Skeletal muscle cell (primary cell): ENCODE measurements at places on chromosomes 3 and 15.

GRCh38 chr3:146888176-146888575, 283.0 kb upstream of the PLSCR5 start:
- no peak for DNase-seq

DNA sequence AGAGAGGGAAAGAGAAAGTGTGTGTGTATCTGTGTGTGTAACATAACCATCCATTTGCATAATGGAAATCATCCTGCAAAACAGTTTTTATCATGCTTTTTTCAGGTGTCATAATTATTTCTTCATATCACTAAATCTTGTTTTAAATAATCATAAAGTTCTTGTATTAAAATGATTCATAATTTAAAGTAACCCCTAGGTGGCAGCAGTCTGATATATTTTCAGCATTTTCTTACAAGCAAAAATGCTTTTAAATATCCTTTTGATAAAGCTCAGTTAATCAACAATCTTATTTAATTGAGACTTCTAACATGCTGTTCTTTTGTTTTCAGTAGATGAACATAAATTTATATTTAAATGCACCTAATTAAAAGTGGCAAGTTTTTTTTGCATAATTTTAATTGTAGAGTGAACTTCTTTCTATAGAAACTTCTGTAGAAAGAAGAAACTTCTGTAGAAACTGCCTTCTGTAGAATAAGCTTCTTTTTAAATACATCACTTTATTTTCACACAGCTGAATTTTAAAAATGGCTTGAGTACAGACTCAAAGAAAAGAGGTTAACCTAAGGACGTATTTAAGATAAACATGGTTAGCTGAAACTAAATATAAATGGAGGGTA, 72.5 kb downstream of the OPA1 start:
- DNase-seq = peak; percentile 8

GRCh38 chr3:121482660-121483059, 63.1 kb downstream of the POLQ start:
- peak; percentile 49 for DNase-seq

DNA sequence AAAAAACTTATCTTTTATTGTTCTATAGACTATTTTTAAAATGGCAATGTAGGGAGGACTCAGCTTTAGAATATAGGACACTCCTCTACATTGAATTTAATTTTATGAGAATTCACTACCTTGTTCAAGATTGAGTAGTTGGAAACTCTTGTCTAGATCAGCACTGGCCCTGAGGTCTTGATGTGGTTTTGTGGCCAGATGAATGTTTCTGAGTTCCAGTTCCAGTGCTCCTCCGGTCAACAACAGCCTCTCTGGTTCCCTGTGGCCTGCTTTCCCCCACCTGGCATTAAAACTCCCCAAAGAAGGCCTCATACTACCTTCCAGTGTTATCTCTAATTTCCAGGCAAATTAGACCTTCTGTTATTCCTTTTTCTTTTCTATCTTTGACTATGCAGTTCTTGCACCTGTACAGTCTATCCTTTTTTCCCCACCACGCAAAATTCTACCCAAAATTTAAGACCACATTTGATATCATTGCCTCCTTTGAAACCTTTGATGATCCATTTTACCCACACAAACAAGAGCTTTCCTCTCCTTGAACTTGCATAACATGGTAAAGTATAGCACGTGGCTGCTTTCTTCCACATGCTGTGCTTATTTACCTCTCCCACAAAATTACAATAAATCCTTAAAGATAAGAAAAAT, 9.6 kb upstream of the ANP32A start:
- DNase-seq = no peak

- DNase-seq = no peak
These were observed 66.4 kb upstream of the NR2E3 start for GRCh38 chr15:71743861-71744382.

DNA sequence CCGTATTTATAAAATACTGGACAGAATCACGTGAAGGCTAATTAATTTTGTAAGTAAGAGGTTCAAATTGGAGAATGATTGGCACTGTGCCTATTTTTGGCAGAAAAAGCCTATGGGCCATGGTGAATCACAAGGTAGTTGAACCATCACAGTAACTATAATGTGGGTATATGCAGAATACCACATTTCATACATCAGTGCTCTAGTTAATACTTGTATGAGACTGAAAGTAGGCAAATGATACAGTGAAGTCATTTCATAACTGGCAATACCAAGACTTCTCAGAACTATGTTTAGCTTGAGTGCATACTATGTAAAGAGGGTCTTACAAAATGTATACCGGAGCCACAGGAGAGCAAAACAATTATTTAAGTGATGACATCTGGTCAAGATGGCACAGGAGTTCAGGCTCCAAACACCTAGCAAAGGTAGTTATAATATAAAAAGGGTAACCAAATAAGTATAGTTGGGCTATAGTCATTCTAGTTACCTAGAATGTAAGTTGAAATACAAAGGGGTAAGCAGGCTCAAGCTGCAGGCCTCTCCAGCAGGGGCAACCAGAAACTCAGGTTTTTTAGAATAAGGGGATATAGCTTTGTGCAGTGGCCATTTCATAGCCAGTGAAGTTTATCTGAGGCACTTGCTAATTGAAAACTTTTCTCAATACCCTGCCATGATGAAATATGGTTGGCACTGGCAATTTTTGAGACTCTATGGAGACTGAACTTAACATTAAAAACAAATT, 19.1 kb downstream of the GPR160 start:
- DNase-seq = no peak

GRCh38 chr15:60790641-60791040, 311.7 kb upstream of the ICE2 start:
- DNase-seq = no peak

- DNase-seq = no peak
These were observed 10.0 kb downstream of the NT5DC2 start for GRCh38 chr3:52523386-52524257.

DNA sequence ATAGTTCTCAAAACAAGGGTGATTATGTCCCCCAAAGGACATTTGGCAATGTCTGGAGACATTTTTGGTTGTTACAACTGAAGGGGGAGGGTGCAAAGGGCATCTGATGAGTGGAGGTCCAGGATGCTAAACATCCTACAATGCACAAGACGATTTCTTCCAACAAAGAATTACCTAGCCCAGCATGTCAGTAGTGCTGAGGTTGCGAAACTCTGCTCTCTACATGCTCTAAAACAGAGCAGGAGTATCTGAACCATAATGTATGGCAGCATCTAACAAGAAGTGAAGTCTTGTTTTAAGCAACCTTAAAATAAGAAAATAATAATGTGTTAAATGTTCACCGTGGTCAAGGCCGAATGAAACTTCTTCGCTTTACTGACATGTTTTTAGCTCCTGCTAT, 7.0 kb downstream of the GYG1 start:
- no peak for DNase-seq

DNA sequence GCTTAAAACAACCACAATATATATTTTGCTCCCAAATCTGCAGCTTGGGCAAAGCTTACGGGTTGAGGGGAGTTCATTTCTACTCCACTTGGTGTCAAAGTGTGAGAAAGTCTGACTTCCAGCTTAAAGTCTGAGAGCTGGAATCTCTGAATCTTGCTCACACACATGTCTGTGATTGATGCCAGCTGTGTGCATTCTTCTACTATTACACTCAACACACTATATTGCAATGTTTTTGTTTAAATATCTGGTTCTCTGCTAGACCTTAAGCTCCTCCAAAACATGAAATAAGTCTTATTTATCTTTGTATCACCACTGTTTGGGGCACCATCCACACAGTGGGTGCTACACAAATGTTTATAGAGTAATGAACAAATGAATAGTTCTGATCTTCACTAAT, 36.7 kb upstream of the SECISBP2L start:
- DNase-seq = no peak

DNA sequence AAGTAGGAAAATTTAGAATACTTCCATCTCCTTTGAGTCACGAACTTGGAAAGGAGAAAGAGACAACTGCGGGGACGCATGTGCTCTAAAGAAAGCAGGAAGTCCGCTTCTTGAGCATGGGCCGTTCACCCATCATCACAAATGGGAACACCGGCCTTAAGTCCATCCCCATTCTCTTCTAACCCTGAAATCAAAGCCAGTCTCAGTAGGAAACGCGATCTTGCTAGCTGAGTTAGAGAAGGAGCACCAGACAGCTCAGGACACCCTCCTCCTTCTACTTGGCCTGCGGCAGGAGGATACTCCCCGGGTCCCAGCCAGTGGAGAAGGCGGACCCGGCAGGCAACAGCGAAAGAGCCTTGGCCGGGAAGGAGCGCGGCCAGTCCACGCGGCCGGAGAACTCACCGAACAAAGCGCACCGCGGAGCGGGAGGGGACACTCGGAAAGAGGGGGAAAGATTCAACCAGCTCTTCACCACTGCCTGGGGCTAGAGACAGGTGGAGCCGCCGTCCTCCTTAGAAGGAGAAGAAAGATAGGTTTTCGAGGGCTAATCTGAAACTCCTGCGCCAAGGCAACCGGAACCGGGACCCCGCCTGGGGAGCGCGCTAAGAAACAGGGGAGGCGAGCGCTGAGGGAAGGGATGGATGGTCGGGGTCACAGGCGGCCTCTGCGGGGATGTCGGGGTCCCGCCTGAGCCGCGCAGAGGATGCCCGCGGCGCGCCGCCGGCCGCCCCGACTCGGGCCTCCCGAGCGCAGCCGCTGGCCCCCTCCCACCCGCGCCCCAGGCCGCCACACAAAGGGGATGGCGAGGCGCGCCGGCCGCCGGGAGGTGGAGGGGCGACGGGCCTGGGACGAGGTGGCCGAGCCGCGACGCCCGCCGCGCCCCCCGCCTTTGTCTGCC, 818 bp downstream of the SLC4A7 start:
- DNase-seq = peak; percentile 49

DNA sequence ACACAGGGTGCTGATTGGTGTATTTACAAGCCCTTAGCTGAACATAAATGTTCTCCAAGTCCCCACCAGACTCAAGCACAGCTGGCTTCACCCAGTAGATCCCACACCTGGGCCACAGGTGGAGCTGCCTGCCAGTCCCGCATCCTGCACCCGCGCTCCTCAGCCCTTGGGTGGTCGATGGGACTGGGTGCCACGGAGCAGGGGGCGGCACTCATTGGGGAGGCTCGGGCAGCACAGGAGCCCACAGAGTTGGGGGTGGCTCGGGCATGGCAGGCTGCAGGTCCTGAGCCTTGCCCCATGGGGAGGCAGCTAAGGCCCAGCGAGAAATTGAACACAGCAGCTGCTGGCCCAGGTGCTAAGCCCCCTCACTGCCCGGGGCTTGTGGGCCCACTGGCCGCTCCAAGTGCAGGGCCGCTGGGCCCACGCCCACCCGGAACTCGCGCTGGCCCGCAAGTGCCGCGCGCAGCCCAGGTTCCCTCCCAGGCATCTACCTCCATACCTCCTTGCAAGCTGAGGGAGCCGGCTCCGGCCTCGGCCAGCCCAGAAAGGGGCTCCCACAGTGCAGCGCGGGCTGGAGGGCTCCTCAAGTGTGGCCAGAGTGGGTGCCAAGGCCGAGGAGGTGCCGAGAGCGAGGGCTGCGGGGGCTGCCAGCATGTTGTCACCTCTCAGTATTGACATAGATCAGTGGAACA, 442.7 kb downstream of the OCA2 start:
- no peak for DNase-seq

GRCh38 chr3:177640319-177640965, 443.2 kb upstream of the TBL1XR1 start:
- no peak for DNase-seq

DNA sequence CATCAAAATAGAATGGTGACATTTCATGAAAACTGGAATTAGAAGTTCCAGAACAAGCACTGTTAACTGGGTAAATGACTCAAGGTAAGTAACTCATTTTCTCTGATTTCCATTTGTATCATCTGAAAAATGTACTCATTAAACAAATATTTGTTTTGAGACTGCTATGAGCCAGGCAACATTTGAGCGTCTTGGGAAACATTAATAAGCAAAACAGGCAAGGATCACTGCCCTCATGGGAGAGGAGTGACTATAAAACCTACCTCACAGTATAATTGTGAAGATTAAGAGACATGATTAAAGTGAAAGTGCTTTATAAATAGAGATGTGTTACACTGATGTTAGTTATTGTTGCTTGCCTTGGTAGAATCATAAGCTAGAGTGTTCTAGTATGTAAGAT, 711.8 kb upstream of the UBE2E2 start:
- DNase-seq = no peak

DNA sequence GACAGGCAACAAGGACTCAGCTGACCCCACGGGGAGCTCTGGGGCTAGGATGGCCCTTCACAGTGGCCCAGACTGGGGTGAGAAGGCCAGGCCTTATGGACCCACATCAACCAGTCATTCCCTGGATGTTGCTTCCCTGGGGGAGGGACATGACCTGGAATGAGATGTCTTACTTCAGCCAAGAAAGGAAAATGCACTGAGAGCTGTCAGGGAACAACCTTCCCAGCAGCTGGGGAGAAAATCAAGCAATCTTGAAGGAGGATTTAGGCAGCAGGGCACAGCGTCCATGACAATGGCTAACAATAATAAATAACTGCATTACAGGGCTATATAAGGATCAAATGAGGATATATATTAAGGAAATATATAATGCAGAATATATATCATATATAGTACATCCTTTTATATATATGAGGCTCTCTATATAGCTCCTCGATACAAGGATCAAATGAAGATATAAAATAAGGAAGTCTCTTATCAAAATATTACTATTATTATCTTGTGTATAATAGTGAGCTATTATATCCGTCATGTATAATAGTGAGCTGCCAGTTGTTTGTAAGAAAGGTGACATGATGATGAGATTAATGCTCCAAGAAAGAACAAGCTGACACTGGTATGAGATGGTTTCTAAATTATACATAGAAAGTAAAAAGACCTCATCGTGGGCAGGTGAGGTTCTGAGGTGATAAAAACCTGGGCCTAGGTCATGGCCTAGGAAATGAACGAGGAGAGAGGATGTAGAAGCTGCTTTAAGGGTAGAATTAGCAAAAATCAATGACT, 117.8 kb upstream of the LIPC start:
- no peak for DNase-seq
